ENCODE measurements at places on chromosomes 4 and X. TPM values are rescaled to one million over a fixed set of nuclear protein-coding genes. Genes with fewer than 3 reads are reported as not detected.

Gene HDX
- 1.6 TPM for total RNA-seq

Gene AKAP4
- not detected for total RNA-seq

Gene ZNF157
- not detected for total RNA-seq

Gene MMRN1
- total RNA-seq: not detected

Gene ARSD
- 6.9 TPM for total RNA-seq

Gene GYG2
- 0.48 TPM for total RNA-seq

Gene CXCL3
- total RNA-seq: 0.47 TPM

Gene BMX
- total RNA-seq: not detected

Gene KLHL8
- 9.3 TPM for total RNA-seq

Gene CDX4
- not detected for total RNA-seq

Gene NDP
- total RNA-seq: 0.39 TPM

Gene GLRA2
- not detected for total RNA-seq

DNA sequence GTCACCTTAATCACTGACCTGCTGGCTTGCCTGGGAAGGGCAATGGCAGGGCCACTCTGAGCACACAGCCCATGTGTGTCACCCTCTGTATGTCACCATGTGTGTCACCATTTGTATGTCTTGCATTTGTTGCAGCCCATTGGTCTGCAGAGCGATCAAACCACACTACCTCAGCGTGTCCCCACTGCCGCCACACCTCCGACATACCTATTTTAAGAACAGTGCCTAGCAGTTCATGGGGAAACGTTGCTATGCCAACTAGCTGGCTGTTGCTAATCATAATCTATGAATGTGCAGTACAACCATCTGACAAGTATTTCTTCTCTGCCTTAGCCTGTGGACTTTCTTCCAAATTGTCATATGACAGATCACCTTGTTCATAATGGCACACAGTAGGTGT, 8.0 kb upstream of the CRMP1 start:
- no peak overlapping the region for H3K27ac ChIP-seq
- peaks cover 13% of the 10 kb centered on the region for H3K27me3 ChIP-seq
- DNase-seq: no peak
- H3K36me3 ChIP-seq: no peaks in the 10 kb centered on the region

- no peak overlapping the region for H3K4me3 ChIP-seq
- no peaks in the 10 kb centered on the region for H3K36me3 ChIP-seq
- no peak overlapping the region for H3K27ac ChIP-seq
- DNase-seq: no peak
- peaks cover 25% of the 10 kb centered on the region for H3K27me3 ChIP-seq
- H3K4me1 ChIP-seq: no peaks in the 10 kb centered on the region
Observed at GRCh38 chr4:142861351-142861750, 15.2 kb upstream of the INPP4B start.

- H3K4me1 ChIP-seq: peaks cover 52% of the 10 kb centered on the region
- H3K27me3 ChIP-seq: 0 out of 2 replicates have a peak, but pooled peaks cover 4% of the 10 kb centered on the region
- peak overlapping the region; percentile 32 for H3K4me3 ChIP-seq
- peak overlapping the region; percentile 68 for H3K27ac ChIP-seq
Observed at GRCh38 chr4:75658876-75659275, 14.3 kb downstream of the G3BP2 start.

DNA sequence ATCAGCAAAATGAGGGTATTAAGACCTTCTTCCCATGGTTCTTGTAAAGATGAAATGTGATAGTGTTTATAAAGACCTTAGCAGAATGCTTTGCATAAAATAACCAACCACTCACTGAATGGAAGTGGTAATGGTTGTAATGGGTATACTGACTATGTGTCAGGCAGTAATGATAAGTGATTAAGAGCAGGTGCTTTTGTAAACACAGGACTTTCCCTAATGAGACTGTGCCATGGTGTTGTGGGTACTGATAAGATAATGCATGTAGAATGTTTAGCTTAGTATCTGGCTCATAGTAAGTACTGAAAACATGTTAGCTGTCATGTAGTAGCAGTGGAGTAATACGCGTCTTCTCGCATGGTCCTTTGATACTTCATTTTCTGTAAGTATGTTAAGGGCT, 6.9 kb downstream of the LSM6 start:
- H3K36me3 ChIP-seq: 0 out of 2 replicates have a peak, but pooled peaks cover 6% of the 10 kb centered on the region
- H3K27me3 ChIP-seq: no peaks in the 10 kb centered on the region
- H3K27ac ChIP-seq: no peak overlapping the region
- DNase-seq: no peak

- H3K27me3 ChIP-seq: peaks cover 20% of the 10 kb centered on the region
- no peak for DNase-seq
- peaks cover 7% of the 10 kb centered on the region for H3K4me1 ChIP-seq
- no peak overlapping the region for H3K4me3 ChIP-seq
Observed at GRCh38 chr4:92305148-92305877, 1.5 kb downstream of the GRID2 start.

GRCh38 chr4:18844726-18845125, 823.2 kb upstream of the LCORL start:
- no peak overlapping the region for H3K4me3 ChIP-seq
- peaks cover 12% of the 10 kb centered on the region for H3K36me3 ChIP-seq

DNA sequence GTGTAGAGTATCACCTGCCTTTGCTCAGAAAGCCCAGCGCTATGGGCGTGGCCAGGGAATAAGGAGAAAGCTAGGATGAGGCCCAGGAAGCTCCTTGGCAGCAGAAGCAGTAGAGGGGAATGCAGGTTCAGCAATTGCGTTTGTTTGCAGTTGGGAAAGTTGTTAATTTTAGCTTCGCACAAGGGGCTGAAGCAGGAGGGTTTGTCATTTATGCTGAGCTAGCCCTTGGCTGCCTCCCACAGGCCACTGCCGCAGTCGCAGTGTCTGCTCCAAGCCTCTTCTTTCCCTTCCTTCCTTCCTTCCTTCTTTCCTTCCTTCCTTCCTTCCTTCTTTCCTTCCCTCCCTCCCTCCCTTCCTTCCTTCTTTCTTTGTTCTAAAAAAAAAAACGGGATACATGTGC, 21.5 kb downstream of the FRMPD3 start:
- H3K4me3 ChIP-seq: no peak overlapping the region
- H3K36me3 ChIP-seq: no peaks in the 10 kb centered on the region
- H3K4me1 ChIP-seq: no peaks in the 10 kb centered on the region
- peaks cover 10% of the 10 kb centered on the region for H3K27me3 ChIP-seq
- no peak for DNase-seq

DNA sequence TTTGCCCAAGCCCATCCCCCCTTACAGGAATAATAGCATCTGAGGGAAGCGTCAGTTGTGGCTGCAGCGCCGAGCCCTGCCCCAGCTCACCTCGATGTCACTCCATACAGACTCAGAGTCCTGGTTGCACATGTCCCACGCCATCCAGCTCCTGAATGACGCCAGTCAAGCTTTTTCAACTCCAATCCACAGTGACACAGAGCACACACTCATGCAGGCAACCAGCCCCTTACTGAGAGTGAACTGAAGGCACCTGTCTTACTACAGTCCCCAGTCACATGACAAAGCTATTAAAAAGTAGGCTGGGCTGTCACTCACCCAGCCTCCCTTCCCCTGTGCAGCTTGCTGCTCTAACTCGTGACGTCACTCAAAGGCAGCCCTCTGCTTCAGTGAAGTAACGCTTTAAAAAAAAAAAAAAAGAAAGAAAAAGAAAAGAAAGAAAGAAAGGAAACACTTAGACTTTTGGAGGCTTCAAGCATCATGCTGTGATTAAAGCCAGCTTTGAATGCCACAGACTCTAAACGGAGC, at the start of gene PPARGC1A:
TSS of gene PPARGC1A (minus strand) at position 234 of the 528 bp plus-strand sequence. CDS start at position 144, 90 bp downstream.
- H3K36me3 ChIP-seq: no peaks in the 10 kb centered on the region
- no peak for DNase-seq
- H3K27me3 ChIP-seq: no peaks in the 10 kb centered on the region
- H3K4me3 ChIP-seq: peak within 1 kb of the TSS; percentile 83

GRCh38 chr4:76687746-76688448, 210.0 kb downstream of the SOWAHB start:
- peaks cover 11% of the 10 kb centered on the region for H3K36me3 ChIP-seq
- peak; percentile 16 for DNase-seq
- peaks cover 52% of the 10 kb centered on the region for H3K4me1 ChIP-seq
- peaks cover 5% of the 10 kb centered on the region for H3K27me3 ChIP-seq
- H3K27ac ChIP-seq: peak overlapping the region; percentile 86

- peaks cover 3% of the 10 kb centered on the region for H3K27me3 ChIP-seq
- DNase-seq: no peak
- H3K36me3 ChIP-seq: no peaks in the 10 kb centered on the region
- H3K4me1 ChIP-seq: peaks cover 11% of the 10 kb centered on the region
- no peak overlapping the region for H3K27ac ChIP-seq
Observed at GRCh38 chr4:184169225-184169867, 48.3 kb downstream of the ENPP6 start.

GRCh38 chrX:117957128-117957527, 159.5 kb downstream of the KLHL13 start:
- no peaks in the 10 kb centered on the region for H3K27me3 ChIP-seq
- no peak overlapping the region for H3K4me3 ChIP-seq
- H3K36me3 ChIP-seq: no peaks in the 10 kb centered on the region
- no peaks in the 10 kb centered on the region for H3K4me1 ChIP-seq
- H3K27ac ChIP-seq: no peak overlapping the region

GRCh38 chr4:6085691-6086628, 67.7 kb upstream of the C4orf50 start:
- no peak overlapping the region for H3K27ac ChIP-seq
- peaks cover 5% of the 10 kb centered on the region for H3K36me3 ChIP-seq
- DNase-seq: no peak
- H3K4me1 ChIP-seq: no peaks in the 10 kb centered on the region

DNA sequence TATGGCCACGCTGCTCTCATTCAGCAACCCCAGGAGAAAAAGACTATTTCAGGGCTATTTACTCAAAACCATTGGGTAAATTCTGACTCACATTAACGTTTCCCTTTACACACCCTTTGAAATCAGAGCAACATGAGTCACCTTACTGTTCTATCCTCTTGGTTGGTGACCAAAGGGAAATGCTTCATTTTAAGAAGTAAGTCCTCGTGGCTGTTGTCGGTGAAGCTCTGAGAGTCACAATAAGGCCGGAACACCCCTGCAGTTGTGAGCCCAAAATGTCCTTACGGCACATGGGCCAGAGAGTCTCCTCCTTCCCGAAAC, 56.3 kb upstream of the SPRY1 start:
- H3K4me3 ChIP-seq: no peak overlapping the region
- DNase-seq: peak; percentile 83
- peaks cover 4% of the 10 kb centered on the region for H3K27me3 ChIP-seq
- H3K36me3 ChIP-seq: peaks cover 2% of the 10 kb centered on the region
- peaks cover 16% of the 10 kb centered on the region for H3K4me1 ChIP-seq
- peak overlapping the region; percentile 88 for H3K27ac ChIP-seq

DNA sequence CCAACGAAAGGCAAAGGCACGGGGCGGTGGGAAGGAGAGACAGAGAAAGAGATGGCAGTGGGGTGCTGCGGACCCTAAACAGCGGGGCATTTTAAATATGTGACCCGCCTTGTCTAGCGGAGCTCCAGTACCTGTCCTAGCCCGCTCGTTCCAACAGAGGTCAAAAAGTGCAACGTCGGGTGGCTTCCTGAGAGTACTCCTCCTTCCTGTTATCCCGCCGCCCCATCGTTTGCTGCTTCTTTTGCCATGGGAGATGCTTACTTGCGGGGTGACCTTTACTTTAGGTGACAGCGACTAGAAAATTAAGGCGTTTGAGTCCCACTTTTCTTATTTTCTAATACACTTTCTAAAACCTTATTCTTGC, 735 bp downstream of the NRK start:
- peaks cover 6% of the 10 kb centered on the region for H3K27me3 ChIP-seq
- no peak overlapping the region for H3K4me3 ChIP-seq
- H3K4me1 ChIP-seq: no peaks in the 10 kb centered on the region
- H3K36me3 ChIP-seq: no peaks in the 10 kb centered on the region
- H3K27ac ChIP-seq: no peak overlapping the region

- H3K36me3 ChIP-seq: peaks cover 17% of the 10 kb centered on the region
- peak overlapping the region; percentile 75 for H3K4me3 ChIP-seq
- DNase-seq: peak; percentile 72
- H3K27ac ChIP-seq: peak overlapping the region; percentile 42
- H3K27me3 ChIP-seq: no peaks in the 10 kb centered on the region
Observed at GRCh38 chr4:146255463-146255862, 41.1 kb downstream of the REELD1 start.

DNA sequence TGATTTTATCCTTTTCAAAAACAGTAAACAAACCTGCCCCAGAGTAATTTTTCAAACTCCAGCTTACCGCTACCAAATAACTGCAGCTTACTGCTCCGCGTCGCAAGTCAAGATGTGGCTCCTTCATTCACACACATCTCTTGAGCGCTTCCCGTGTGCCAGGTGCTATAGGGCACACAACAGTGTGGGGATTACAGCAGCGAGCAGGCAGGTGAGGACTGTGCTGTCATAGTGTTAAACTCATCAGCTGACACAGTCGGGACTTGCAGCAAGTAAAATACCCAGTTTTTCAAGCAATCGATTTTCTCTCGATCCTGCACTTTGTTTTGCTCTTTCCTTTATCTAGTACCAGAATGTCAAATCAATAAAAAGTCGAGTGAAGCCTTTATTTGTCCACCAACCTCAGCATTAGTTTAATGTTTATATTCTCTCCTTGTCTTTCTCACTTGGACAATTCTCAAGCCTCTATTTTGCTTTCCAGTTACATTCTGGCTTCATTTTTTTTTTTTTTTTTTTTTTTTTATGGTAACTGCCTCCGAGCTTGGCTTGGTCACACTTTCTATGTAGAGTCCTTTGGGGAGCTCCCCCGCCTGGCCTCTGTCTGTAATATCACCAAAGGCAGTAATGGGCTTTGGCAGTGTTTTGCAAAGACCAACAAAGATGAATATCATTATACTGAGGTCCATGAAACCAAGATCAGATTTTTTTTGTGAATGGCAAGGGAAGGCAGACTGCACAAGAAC, 8.3 kb upstream of the ASB5 start:
- no peaks in the 10 kb centered on the region for H3K36me3 ChIP-seq
- no peaks in the 10 kb centered on the region for H3K27me3 ChIP-seq
- H3K4me3 ChIP-seq: no peak overlapping the region
- H3K27ac ChIP-seq: no peak overlapping the region
- peak; percentile 60 for DNase-seq
- peaks cover 44% of the 10 kb centered on the region for H3K4me1 ChIP-seq

Data from HFFc6 (cell line).